NCI-H187 treated with DMSO at 0.1 percent for 48 hours (cell line): ENCODE measurements at places on chromosomes 16 and 17.

- no peak for DNase-seq
Observed at GRCh38 chr17:77560841-77561240, 397.7 kb upstream of the TNRC6C start.

GRCh38 chr17:44362459-44362948, 1.1 kb downstream of the FAM171A2 start:
- DNase-seq = no peak

- DNase-seq = no peak
Observed at GRCh38 chr17:38417210-38417951, 10.9 kb upstream of the ARHGAP23 start.

DNA sequence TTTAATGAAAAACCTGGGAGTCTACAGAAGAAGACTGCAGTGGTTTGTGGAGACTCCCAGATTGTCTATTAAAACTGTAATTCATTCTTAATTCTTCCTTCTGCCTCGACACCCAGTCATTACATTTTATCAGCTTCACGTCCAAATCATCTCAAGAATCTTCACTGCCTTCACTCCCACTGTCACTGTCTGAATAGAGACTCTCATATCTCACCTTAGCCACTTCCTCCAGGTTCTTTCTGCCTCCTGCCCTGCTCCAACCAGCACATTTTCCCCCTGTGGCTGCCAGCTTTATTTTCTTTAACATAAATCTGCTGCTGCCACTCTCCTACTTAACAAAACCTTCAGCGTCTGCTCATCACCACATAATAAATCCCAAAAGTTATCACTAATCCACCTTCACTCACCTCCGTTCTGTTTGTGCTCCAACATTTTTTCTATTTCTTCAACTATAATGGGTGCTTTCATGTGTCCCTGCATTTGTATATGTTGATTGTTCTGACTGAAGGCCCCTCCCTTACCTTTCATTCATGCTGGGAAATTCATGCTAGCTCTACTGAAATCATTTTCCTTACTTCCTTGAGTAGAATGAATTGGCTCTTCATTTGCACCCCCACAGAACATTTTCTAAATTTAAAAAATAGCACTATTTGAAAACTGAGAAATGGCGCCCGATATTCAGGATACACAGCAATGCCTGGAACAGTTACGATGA, 38.9 kb downstream of the KCNJ2 start:
- DNase-seq = no peak

GRCh38 chr17:74737299-74738050, 419 bp downstream of the RAB37 start:
- no peak for DNase-seq

DNA sequence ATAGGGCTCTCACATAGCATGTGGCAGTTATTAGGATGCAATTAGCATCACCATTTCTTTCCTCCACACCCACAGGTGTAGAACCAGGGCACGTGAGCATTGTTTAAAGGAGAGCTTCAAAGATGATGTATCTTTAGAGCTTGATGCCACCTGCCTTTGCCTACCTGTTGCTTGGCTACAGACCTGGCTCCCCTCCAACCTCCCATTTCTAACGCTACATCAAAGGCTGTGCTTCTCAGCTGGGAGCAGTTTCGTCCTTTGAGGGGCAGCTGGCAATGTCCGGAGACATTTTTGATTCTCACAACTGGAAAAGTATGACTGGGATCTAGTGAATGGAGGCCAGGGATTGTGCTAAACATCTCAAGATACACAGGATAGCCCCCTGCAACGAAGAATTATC, 78.5 kb upstream of the CLEC3A start:
- DNase-seq = peak; percentile 72

DNA sequence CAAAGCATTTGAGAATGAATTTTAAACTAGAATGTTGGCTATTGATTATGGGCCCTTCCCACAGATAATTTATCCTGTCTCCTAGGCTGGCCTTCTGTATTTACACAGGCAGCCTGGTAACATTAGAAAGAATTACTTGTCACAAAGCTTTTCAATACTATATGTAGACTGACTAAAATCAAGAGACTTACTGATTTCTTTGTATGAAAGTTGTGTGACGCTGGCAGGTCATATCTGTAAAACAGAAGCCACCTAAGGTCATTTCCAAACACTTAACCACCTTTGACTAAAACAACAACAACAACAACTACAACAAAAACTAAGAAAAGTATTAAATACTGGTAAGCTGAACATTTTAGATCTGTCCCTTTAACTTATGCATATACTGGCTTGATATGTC, 329.0 kb upstream of the TBX2 start:
- no peak for DNase-seq

DNA sequence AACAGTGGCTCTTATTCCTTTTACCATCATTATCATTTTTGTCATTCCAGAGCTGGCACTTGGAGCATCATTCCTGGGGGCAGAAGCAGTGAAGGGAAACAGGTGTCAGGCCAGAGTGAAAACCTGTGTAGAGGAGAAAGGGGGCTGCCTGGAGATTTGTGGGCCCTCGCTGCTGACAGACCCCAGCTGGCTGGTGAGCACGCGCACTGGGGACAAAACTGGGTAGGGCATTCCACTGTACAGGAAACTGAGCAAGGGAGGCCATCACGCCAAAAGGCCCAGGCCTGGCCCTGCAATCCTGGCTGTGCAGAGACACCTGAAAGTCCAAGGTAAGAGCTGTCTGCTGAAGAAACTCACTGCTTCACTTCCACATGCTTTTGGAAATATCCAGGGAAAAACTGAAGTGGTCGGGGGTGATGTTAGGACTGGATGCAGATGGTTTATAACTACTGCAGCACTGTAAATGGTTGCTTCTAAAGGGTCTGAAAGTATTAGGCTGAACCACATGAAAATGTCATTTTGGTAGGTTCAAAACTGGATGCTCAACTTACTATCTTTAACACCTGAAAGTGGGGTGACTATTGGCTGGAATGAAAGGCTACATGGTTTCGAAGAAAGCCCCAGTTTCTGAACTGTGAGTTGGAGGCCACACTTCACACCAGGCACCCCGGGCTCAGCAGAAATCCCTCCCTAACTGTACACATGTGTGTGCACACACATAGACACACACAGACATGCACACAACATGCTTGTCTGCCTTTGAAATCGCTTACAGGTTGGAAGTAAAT, 225.0 kb downstream of the C16orf78 start:
- DNase-seq = no peak

GRCh38 chr16:75092777-75093176, 23.8 kb downstream of the LDHD start:
- DNase-seq = no peak

GRCh38 chr17:75531721-75532072, 6.2 kb downstream of the LLGL2 start:
- DNase-seq = no peak

- no peak for DNase-seq
Observed at GRCh38 chr17:29864615-29865014, 65.4 kb downstream of the SSH2 start.

- no peak for DNase-seq
Observed at GRCh38 chr16:81752225-81752875, 26.7 kb upstream of the PLCG2 start.

- no peak for DNase-seq
Observed at GRCh38 chr16:67942200-67942509, 1.8 kb downstream of the LCAT start.

- no peak for DNase-seq
Observed at GRCh38 chr17:49450735-49451134, 36.1 kb upstream of the PHB1 start.

GRCh38 chr17:38761612-38762011, 9.1 kb downstream of the PSMB3 start:
- DNase-seq = no peak

DNA sequence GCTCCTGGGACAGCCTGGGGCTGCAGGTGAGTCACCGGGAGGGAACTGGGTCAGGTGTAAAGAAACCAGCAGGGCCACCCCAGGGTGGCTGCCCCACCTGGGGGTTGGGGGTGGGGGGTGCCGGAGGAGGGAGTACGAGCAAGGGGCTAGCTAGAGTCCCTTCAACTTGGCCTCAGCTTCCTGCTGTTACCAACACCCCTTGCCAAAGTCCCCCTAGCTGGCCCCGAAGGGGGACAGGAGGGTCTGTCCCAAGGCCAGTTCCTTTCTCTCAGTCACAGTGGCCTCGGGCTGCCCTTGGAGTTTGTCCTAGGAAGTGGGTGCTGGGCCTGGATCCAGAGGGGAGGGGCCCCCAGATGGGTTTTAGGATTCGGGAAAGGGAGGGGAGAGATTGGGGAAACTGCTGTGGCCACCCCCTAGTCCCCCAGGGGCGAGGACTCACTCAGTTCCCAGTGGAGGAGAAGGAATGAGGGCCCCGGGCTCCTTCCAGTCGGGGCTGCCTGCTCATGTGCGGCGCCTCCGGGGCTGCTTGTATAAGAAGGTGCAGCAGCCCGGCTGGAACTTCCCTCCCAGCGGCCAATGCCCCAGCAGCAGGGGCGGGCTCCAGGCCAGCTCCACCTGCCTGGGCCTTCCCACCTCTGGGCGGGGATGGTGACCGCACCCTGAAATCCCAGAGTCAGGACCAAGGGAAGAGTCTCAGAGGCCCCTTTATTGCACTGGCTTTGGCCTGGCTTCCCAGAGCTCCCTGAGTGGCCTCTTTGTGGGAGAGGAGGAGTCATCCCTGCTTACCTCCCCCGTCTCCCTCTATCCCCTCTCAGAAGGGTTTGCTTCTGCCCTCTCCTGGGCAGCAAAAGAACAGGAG, 7.3 kb downstream of the ARHGAP27 start:
- DNase-seq = peak; percentile 44

GRCh38 chr16:50315346-50315997, 49.1 kb downstream of the ADCY7 start:
- no peak for DNase-seq

GRCh38 chr16:10300905-10301304, 85.0 kb upstream of the ATF7IP2 start:
- no peak for DNase-seq

DNA sequence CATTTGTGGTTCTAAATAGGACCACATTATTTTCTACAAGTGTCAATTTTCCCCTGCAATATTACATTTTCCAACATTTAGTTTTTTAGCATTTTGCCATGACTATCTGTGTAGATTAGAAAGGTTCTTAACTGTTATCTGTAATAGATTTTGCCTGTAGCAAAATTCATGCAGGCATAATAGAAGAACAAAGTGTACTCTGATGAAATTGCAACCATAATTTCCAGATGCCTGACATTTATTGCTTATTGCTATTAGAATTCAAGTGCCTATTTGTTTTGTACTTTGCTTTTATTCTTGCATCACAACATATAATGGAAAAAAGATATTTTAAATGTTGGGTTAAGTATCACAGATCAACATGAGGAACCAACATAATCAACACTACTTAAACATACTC, 337.7 kb downstream of the TOX3 start:
- no peak for DNase-seq

GRCh38 chr16:58339452-58339981, 44.7 kb upstream of the PRSS54 start:
- no peak for DNase-seq

DNA sequence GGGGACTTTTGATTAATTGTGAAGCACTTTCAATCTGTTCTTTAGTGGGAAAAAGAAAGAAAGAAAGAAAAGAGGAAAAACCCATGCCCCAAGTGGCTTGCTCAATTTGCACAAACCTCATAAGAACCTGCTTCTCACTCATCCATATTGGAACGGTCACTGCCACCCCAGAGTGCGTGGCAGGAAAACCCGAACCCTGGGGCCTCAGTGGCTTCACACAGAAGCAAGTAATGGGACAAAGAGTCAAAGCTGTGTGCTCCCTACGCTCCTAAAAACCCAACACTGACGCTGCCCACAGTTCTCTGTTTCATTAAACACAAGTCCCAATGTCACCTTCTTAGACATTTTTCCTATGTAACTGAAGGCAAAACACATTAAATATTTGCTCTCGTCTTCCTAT, 1.2 kb downstream of the SLC6A4 start:
- no peak for DNase-seq
